ENCODE measurements at places on chromosomes 4 and X. TPM values are rescaled to one million over a fixed set of nuclear protein-coding genes. Genes with fewer than 3 reads are reported as not detected.
A peak's percentile ranks its signal among the peaks of the same experiment; 100 is the strongest.

DNA sequence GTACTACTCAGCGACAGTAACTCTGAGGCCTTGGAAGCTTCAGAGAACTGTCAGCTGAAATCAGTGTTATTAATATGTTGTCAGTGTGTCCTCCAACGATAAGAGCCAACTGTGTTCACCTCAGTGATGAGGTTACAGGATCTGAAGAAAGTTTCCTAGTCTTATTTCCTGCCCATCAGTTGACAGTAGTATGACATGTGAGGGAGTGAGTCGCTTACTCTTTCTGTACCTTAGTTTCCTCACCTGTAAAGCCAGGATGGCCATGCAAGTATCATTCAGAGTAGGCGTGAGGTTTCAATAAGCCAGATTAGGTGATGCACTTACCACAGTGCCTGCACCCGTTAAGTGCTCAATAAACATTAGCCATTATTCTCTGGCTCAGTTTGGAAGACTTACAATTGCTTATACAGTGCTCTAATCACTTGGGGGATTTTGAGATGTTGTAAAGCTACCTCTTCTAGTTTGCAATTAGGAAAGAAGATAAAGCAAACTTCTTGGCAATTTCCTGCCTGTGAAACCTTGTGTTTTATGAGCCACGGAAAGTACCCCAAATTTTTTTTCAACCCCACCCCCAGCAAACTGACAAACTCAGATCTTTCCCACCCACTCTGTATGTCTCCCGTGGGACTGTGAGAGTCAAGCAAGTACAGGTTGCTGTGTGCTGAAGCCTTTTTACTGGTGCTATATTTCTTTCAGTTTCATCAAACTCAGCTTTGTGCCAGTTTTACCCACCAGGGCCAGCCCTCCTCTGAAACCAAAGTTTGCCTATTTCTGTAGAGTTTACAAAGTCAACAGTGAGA is 62.2 kb downstream of the ANXA3 start:
- DNase-seq: no peak

GRCh38 chr4:122548886-122549630 is 71.8 kb downstream of the IL21 start:
- DNase-seq: no peak

- DNase-seq: no peak
These were observed 1016.7 kb upstream of the LCORL start for GRCh38 chr4:19038231-19038630.

DNA sequence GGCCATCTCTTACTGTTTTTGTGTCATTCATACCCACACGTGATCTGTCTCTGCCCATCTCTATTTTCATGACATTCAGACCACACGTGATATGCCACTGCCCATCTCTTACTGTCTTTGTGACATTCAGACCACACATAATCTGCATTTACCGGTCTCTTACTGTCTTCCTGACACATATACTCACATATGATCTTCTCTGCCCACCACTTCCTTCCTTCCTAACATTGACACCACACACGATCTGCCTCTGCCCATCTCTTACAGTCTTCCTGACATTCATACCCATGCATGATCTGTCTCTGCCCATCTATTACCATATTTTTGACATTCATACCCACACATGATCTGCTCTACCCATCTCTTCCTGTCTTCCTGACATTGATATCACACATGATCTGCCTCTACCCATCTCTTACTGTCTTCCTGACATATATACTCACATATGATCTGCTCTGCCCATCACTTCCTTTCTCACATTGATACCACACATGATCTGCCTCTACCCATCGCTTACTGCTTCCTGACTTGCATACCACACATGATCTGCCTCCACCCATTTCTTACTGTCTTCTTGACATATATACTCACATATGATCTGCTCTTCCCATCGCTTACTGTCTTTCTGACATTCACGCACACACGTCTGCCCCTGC is 36.1 kb downstream of the SCML1 start:
- DNase-seq: no peak

GRCh38 chrX:127726227-127726626 is 326.0 kb downstream of the ACTRT1 start:
- no peak for DNase-seq

GRCh38 chr4:123924536-123924935 is 527.9 kb downstream of the SPRY1 start:
- no peak for DNase-seq

DNA sequence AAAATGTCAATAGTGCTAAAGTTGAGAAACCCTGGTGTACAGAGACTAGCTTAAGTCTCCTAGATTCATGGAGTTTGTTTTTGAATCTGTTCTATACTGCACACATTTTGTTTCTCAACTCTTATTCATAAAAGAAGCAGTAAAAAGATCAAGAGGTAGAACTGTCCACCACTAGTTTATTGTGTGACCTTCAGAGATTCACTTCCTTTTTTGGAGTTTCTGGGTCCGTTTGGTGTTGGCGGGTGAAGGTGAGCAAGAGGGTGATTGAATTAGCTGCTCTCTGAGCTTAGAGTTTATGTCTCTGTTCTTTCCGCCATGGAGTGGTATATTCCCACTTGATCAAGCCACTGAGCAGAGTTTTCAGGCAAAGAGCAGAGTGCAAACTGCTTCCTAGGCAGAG is 21.4 kb upstream of the PLAC1 start:
- no peak for DNase-seq

- no peak for DNase-seq
These were observed 75.1 kb downstream of the GAB1 start for GRCh38 chr4:143411527-143412419.

DNA sequence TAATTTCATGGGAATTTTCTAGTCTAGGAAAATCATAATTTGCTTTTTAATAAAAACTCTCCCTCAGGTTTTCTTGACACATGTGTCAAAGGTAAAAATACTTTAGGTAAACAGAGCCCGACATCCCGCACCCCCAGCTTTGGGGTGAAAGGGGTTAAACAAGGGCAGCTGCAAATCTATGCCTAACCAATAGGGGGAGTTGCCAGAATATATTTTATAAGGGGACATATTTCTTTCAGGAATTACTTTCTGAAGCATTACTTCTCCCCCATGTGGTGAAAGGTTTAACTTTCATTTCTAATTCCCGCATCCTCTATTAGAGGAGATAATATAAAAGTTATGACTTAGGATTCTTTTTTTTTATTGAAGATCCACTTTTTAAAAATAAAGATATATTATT is 53.9 kb upstream of the HEPH start:
- DNase-seq: no peak

GRCh38 chrX:10076765-10077164 is 80.0 kb upstream of the CLCN4 start:
- no peak for DNase-seq

GRCh38 chr4:31917334-31917733 is 1197.2 kb downstream of the PCDH7 start:
- no peak for DNase-seq

GRCh38 chrX:23952984-23953907 is 45.4 kb downstream of the CXorf58 start:
- DNase-seq: no peak

- DNase-seq: no peak
These were observed 6.4 kb upstream of the SLAIN2 start for GRCh38 chr4:48334900-48335384.

DNA sequence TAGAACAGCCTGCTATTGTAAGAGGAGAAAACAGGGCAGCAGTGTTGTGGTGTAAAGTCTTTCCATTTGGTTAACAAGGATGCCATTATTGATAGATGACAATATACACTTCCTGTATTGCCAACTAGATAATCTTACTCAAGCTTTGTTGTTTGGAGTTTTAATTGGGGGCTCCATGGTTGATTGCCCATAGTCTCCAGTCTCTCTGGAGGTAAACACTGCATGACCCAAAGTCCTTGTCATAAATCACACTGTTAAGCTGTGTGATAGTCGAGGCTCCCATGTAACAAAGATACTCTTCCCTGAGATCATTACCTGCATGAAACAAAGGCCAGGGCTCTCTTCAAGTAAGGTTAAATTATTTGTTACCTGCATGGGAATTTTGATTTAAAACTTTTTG is 394.6 kb downstream of the C4orf33 start:
- DNase-seq: no peak

- DNase-seq: no peak
These were observed 1871.5 kb downstream of the ARAP2 start for GRCh38 chr4:34372815-34373214.

DNA sequence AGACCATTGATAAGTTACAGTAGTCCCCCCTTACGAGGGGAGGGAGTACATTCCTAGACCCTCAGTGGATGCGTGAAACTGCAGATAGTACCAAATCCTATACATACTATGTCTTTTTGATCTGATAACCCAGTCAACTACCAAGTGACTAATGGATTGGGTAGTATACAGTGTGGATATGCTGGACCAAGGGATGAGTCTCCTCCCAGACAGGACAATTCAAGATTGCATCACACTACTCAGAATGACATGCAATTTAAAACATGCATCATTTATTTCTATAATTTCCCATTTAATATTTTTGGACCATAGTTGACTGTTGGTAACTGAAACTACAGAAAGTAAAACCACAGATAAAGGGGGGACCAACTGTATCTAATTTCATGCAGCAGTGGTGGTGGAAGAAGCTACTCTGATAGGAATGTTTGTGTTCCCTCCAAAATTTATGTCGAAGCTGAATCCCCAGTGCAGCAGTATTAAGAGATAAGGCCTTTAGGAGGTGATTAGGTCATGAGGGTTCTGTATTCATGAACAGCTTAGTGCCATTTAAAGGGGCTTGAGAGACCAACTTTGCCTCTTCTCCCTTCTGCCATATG is 11.9 kb downstream of the HADH start:
- no peak for DNase-seq

- DNase-seq: no peak
These were observed 87.8 kb upstream of the BMP2K start for GRCh38 chr4:78688366-78688765.

- no peak for DNase-seq
These were observed 64.6 kb downstream of the CNKSR2 start for GRCh38 chrX:21438792-21439191.

GRCh38 chr4:158214856-158215255 is 4.6 kb downstream of the TMEM144 start:
- DNase-seq: no peak

DNA sequence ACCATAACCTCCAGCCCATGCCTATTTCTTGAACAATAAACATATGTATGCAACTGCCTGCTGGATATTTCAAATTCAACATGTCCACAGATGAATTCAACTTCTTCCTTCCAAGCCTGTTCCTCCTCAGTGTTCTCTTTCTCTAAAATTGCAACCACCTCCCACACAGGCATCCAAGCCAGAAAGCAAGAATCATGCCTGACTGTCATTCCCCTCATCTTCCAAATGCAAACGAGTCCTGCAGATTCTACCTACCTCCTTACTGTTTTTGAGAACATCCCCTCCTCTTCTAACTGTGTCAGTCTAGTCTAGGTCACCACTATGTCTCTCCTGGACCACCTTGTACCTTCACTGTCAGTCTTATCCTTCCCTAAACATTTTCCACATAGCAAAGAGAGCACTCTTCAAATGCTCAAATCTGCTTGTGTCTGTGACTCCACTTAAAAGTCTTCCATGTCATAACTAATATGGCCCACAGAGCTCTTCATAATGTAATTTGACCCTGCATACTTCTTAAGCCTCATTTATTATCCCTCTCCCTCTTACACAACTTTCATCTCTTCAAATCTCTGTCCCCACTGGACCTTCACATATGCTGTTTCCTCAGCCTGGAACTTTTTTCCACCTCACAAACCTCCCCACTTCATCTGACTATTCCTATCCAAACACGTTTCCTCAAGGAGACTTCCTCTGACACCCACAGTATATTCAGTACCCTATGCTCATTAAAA is 25.7 kb downstream of the MAPK10 start:
- peak; percentile 30 for DNase-seq

GRCh38 chr4:168257768-168258167 is 60.8 kb downstream of the DDX60 start:
- no peak for DNase-seq

- no peak for DNase-seq
These were observed 107.4 kb upstream of the FTHL17 start for GRCh38 chrX:31179203-31179602.

DNA sequence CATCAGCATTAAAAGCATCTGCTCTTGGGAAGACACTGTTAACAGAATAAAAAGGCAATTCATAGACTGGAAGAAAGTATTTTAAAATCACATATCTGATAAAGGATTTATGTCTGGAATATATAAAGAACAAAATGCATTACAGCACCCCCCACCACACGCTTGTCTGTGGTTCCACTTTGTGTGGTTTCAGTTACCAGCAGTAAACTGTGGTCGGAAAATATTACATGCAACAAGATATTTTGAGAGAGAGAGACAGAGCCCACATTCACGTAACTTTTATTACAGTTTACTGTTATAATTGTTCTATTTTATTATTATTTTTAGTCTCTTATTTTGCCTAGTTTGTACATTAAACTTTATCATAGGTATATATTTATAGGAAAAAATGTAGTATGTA is 21.2 kb upstream of the PDE6B start:
- no peak for DNase-seq

GRCh38 chr4:36065274-36065871 is 178.9 kb downstream of the ARAP2 start:
- DNase-seq: no peak

DNA sequence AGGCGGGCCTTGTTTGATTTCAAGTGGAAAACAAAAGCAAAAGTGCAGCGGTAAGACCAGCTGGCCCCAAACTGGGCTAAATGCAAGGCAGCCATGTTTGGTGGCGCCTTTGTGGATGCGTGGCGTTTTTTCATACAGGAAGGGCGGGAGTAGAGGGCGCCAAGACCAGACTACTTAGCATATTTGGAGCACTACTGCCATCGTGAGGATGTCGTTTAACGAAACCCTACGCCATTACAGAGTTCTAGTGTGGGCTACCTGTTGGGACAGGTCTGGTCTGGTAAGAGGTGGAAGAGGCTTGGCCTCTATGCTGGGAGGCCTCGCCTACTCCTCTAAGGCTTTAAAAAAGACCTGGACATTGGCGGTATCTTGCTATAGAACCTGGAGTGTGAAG is 230.7 kb upstream of the STK26 start:
- DNase-seq: no peak

DNA sequence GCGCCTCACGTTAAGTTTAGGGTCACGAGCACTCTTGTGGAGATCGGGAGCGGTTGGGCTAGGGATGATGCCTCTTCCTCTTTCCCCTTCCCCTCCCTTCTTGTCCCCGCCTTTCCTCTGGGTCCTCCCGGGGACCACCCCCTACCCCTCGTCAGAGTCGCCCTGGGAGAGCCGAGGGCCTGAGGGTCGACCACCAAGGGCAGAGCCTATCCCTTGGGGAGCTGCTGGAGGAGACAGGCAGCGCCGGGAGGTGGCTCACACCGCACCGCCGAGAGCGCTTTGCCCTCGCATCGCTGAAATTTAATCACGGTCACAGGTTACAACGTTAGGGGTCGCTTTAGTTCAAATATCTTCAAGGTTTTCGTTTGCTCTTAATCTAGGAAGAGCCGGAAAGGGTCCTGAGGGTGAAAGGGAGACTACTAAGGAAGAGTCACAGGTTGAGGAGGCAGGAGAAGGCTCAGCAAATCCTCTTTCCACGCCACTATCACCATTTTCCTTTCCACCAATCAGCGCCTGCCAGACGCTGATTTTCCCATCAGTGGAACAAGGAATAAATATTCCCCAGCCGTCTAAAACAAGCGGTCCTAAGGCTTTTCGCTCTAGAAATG is 528 bp upstream of the SNCA start:
- peak; percentile 48 for DNase-seq

NHS gene
- 3.3 TPM for total RNA-seq

EMCN gene
- 4.2 TPM for total RNA-seq

IL21 gene
- total RNA-seq: not detected

KLHL34 gene
- under 0.01 TPM for total RNA-seq

ITM2A gene
- 64.3 TPM for total RNA-seq

PNMA5 gene
- 3.0 TPM for total RNA-seq

DHX15 gene
- 225 TPM for total RNA-seq

SLC16A2 gene
- 17.9 TPM for total RNA-seq

TCEAL5 gene
- total RNA-seq: 7.2 TPM

NPY1R gene
- total RNA-seq: 163 TPM

ASB12 gene
- total RNA-seq: 0.31 TPM

All from occipital lobe (tissue), 3 donors.